Germinal center (tissue), 1 donor: ENCODE measurements at places on chromosomes 4 and X.

- DNase-seq: no peak
These were observed 59.6 kb downstream of the STK32B start for GRCh38 chr4:5110901-5111300.

GRCh38 chr4:63817196-63817865 lies 591.9 kb downstream of the TECRL start:
- DNase-seq: no peak

DNA sequence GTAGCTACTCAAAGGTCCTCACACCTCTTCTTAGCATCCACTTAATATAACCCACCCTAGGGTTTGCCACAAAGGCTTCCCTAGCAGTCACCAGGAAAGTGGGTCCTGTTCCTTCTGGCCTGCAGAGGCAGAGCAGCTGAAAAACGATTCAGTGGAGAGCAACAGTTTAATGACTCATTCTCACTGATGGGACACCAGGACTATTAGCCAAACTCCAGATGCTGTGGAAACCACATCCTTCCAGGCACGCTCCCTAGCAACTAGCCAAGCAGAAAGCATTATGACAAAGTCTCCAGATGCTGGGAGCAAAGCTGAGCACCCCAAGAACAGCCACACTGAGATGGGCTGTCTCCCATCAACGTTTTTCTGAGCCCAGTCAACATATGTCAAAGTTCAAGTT lies 30.3 kb upstream of the UTP14A start:
- no peak for DNase-seq

- DNase-seq: no peak
These were observed 312.3 kb upstream of the DKK2 start for GRCh38 chr4:107348188-107349050.

GRCh38 chr4:8688908-8689445 lies 96.4 kb downstream of the CPZ start:
- no peak for DNase-seq

- DNase-seq: no peak
These were observed 63.1 kb upstream of the CITED1 start for GRCh38 chrX:72368796-72369195.

DNA sequence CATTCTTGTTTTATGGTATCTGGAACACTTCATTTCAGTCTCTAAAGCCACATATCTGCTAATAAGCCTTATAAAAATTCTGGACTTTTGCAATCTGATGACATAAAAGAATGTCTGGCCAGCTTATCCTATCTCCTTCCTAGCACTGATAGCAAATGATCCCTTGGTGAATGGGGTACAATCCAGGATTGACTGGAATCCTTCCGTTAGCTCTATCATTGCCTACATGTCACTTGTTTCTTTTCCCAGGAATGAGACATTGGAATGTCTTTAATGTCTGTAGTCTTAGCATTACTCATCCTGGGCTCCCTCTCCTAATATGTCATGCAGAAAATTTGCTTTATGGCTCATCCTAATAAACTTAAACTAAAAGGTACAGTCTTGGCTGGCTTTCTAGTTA lies 14.8 kb upstream of the PABPC4L start:
- DNase-seq: no peak

DNA sequence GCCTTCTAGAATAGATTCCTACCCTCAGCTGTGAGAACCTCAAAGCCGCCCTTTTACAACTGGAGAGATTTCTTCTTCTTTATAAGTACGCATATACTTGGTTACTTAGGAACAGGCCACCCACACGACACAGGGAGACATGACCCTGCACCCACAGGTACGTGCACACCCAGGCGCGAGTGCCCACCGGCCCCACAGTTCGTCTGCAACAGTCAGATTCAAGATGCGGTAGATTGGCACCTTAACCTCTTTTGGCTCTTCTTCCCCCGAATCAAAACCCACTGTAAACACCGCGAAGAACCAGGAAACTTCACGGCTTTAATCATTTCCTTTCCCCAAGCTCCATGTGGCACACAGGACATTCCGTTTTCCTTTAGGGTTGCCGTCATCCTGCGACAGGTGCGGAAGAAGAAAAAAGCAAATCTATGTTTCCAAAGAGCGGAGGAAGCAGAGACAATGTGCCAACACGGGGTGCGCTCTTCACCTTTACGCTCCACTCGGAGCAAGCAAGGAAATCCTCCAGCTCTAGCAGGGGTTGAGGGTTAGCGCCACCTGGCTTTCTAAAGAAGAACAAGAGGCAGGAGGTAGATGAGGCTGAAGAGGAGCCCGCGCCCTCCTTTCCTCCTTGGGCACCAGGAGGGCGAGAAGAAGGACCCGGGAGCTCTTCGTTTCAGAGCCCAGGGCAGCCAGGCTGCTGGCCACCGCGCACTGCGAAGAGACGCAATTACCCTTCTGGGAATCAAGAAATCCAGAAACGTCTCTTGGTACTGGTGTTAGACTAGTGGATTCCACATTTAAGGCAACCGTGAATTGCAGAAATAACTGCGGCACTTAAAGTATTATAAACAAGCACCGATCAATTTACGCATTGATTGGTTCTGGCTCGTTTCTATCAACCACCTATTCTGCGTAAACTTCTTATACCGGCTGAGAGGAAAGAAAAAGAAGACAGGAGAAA lies 35.7 kb downstream of the HAND2 start:
- peak; percentile 78 for DNase-seq

GRCh38 chr4:17708992-17709762 lies 72.2 kb downstream of the FAM184B start:
- DNase-seq: no peak

GRCh38 chr4:6643141-6643847 lies 2.8 kb downstream of the MRFAP1 start:
- no peak for DNase-seq

- no peak for DNase-seq
These were observed 104.9 kb downstream of the ALPK1 start for GRCh38 chr4:112402098-112402497.

GRCh38 chr4:102665527-102665926 lies 95.2 kb downstream of the MANBA start:
- DNase-seq: no peak

DNA sequence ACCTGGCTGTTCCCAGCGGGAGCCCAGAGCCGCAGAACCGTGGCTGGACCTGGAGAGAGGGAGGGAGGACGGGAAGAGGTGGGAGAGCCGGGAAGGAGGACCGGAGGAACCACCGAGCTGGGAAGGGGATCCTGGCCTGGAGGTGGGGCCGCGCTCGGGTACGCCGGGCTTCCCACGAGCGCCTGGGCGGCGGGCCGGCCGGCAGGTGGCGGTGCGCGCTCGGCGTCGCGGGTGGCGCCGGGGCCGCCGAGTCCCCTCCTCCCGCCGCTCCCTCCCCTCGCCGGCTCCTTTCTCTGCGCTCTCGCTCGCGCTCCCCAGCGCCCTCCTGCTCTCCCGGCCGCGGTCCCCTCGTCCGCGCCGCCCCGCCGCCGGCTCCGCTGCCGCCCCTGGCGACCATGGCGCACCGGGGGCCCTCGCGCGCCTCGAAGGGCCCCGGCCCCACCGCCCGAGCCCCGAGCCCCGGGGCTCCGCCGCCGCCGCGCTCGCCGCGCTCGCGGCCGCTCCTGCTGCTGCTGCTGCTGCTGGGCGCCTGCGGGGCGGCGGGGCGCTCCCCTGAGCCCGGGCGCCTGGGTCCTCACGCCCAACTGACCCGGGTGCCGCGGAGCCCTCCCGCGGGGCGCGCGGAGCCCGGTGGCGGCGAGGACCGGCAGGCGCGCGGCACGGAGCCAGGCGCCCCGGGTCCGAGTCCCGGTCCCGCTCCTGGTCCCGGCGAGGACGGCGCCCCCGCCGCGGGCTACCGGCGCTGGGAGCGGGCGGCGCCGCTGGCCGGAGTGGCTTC lies at the start of gene SORCS2:
SORCS2 (plus strand) TSS at position 287 of the 778 bp plus-strand sequence.
- DNase-seq: peak; percentile 74

DNA sequence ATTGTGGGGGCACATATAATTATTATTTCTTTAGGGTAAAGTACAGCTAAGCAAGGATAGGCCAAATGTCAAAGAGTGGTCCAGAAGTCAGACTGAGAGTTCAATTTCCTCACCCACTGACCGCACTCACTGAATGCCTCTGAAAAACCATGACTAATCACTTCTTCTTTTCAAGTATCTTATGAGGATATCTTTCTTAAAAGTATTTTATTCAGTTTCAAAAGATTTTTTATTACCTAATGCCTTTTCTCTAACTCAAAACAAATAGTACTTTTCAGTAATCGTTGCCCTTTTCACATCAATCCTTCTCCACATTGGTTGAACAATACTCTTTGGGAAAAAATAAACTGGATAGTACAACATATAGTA lies 61.7 kb upstream of the CAMK2D start:
- no peak for DNase-seq

DNA sequence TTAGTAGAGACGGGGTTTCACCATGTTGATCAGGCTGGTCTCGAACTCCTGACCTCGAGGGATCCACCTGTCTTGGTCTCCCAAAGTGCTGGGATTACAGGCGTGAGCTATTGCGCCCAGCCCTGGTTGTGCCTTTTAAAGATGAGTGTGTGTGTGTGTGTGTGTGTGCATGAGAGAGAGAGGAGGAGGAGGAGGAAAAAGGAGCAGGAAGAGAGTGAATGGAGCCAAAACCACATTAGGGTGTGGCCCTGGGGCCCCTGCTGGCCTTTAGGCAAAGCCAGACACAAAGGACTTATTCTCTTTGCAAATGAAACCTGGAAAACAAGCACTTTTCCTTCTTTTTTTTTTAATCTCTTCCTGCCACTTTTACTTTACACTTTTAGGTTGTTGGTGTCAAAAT lies 48.2 kb upstream of the KLF3 start:
- DNase-seq: no peak

- DNase-seq: no peak
These were observed 107.4 kb upstream of the SLC4A4 start for GRCh38 chr4:71231129-71232055.

- no peak for DNase-seq
These were observed 83.7 kb upstream of the NHS start for GRCh38 chrX:17291171-17291900.

GRCh38 chr4:182142176-182143085 lies 100.8 kb upstream of the TENM3 start:
- DNase-seq: no peak

DNA sequence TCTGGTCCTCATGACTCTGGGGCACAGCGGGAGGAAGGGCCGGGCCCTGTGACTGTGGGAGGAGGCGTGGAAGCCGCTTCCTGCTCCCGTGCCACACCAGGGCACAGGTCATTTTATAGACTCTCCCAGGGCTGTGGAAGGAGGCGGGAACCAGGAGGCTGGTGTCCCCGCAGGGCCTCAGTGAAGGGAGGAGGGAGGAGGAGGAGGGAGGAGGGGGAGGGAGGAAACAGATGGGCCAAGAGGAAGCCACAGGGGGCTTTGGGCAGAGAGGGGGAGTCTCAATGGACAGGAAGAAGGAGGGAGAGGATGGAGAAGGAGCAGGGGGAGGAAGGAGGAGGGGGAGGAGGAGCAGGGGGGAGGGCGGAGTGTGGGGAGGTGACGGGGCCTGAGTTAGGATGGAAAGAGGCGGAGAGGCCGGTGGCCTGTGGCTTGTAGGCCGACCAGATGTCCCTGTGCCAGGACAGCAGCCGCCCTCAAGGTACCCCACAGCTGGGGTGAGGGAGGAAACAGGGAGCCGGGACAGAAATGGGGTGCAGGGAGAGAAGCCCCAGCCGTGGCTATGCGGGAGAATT lies 6.2 kb upstream of the PLCXD1 start:
- DNase-seq: no peak

- no peak for DNase-seq
These were observed 882 bp upstream of the STIM2 start for GRCh38 chr4:26859762-26860156.

DNA sequence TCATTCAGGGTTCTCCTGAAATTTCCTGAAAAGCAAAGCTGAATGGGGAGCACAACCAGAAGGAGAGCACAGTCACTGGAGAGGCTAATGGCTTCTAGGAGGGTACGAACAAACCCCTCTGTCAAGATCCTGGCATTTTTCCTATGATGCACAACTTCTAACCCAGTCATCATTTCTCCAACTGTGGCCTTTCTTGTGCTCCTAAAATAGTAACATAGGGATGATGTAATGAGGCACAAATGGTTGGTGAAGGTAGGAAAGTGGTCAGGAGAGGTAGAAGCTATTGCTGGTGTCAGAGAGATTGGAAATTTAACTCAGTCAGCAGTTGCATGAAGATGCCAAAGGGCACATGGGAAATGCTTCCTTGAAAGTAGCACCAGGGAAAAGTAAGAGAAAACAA lies 52.7 kb downstream of the SLC10A7 start:
- no peak for DNase-seq

DNA sequence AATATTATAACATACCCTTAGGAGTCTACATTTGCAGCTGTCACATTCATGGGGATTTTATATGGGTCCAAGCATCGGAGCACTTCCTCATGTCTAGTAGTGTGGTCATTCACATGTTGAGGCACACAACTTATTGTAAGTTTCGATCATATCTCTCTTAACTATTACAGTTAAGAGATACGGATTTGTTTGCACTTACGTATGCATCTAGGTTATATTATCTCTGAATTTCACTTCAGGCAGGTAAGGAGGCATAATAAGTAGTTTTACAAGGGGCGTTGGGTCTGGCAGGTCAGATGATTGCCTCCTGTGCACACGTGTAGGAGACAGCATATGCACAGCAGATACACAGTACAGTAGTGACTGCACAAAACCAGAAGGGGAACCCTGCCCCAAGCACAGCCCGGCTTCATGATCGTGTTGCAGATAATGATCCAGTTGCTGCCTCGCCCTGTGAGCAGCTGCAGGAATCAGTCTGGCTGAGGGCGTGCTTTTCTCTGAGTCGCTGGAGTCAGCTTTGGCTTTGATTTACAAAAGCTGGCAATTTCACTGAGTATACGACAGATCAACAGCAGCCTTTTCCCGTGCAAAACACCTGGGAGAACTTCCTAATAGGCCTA lies 302.9 kb upstream of the GATB start:
- no peak for DNase-seq

GRCh38 chr4:17884063-17884462 lies 73.3 kb downstream of the NCAPG start:
- DNase-seq: no peak

DNA sequence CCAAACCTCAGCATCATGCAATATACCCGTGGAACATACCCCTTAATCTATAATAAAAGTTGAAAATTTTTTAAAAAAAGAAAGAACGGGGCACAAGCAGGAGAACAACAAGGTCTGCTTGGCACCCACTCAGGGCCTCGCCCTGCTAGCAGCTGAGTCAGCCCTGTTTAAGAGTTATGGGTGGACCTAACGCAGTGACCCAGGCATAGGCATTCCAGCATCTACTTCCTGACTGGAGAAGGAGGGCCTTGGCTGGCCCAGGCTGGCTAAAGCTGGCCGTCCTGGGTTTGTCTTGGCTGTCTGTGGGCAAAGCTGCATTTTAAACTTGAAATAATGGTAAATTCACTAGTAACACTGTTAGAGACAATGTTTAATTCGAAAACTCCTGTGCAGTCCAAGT lies 236.7 kb upstream of the PGRMC2 start:
- DNase-seq: no peak

GRCh38 chrX:134469486-134469885 lies 9.5 kb downstream of the HPRT1 start:
- DNase-seq: no peak

DNA sequence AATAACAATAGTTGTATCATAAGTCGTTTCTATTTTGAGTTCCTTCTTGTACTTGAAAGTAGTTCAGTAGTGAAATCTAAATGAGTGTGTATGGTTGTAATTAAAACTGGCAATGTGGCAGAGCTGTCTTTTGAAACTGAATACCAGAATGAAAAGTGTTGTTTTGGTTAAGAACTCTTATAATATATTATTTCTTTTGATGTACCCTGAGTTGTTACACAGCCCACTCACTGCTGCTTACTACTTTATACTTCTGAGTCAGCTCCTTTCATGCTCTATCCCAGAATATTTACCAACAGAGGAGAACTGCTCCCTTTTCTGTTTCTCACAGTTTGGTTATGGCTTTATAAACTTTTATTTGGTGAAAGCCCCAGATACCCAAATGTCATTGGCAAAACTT lies 28.8 kb downstream of the FAM199X start:
- DNase-seq: no peak

GRCh38 chr4:139802488-139802887 lies 136.9 kb downstream of the MGST2 start:
- DNase-seq: no peak
